Stomach (tissue), 19 donors: ENCODE measurements at places on chromosomes 1 and 21. TPM values are rescaled to one million over a fixed set of nuclear protein-coding genes. Genes with fewer than 3 reads are reported as not detected.

DNA sequence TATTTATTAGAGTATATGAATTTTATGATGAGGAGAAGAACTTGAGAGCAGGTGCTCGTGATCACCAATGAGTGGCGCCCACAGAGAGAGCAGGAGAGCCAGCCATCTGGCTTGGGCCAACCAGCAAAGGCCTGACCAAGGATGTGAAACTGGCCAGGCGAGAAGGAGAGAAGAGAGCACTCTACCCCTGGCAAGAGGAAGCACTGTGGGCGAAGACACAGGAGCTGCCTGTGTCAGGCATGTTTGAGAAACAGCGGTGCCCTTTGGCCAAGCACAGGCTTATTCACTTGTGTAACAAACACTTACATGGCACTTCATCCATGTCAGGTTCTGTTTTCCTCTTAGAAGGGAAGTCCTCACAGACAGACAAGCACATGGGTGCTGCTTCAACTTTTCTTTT is 4.2 kb upstream of the SIPA1L2 start:
- no peaks in the 10 kb centered on the region for H3K27me3 ChIP-seq
- no peaks in the 10 kb centered on the region for H3K36me3 ChIP-seq
- H3K4me3 ChIP-seq: no peak overlapping the region
- H3K27ac ChIP-seq: no peak overlapping the region
- DNase-seq: peak; percentile 30
- H3K4me1 ChIP-seq: no peaks in the 10 kb centered on the region

The IFI44 gene
- 27.4 TPM for polyA plus RNA-seq

The CLCNKA gene
- 2.7 TPM for polyA plus RNA-seq

- no peaks in the 10 kb centered on the region for H3K4me1 ChIP-seq
- no peak for DNase-seq
- no peak overlapping the region for H3K4me3 ChIP-seq
- H3K36me3 ChIP-seq: no peaks in the 10 kb centered on the region
Observed at GRCh38 chr1:87167848-87168525, 160.7 kb upstream of the LMO4 start.

- no peak overlapping the region for H3K4me3 ChIP-seq
- H3K27me3 ChIP-seq: no peaks in the 10 kb centered on the region
- DNase-seq: no peak
- H3K4me1 ChIP-seq: peaks cover 57% of the 10 kb centered on the region
- H3K27ac ChIP-seq: peak overlapping the region; percentile 74
Observed at GRCh38 chr1:164780863-164781262, 221.9 kb downstream of the PBX1 start.

The B3GALT2 gene
- 1.4 TPM for polyA plus RNA-seq

DNA sequence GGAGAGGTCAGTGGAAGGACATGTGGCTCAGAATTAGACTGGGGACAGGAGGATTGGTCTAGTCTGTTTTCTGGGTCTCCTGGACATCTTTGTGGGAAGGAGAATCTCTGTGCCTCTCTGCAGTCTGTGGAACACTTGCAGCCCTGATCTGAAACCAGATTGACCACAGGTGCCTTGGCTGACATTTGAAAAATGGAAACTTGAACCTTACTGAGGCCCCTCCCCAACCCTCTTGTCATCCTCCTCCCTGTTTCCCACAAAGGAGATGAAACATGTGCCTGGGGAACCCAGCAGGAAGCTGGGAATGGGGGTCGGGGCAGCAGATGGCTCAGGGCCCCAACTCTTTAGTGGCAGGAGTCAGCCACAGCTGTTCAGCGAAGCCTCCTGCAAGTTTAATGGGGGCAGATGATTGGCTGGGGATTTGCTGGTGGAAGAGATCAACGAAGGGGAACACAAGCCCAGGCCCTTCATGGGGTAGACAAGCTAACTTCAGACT is 18.1 kb downstream of the VASH2 start:
- DNase-seq: no peak
- H3K27ac ChIP-seq: no peak overlapping the region
- H3K36me3 ChIP-seq: no peaks in the 10 kb centered on the region
- no peaks in the 10 kb centered on the region for H3K27me3 ChIP-seq
- H3K4me3 ChIP-seq: no peak overlapping the region
- no peaks in the 10 kb centered on the region for H3K4me1 ChIP-seq

GRCh38 chr1:183244466-183244865 is 58.4 kb downstream of the LAMC2 start:
- no peaks in the 10 kb centered on the region for H3K27me3 ChIP-seq
- no peak overlapping the region for H3K4me3 ChIP-seq
- peak overlapping the region; percentile 54 for H3K27ac ChIP-seq
- peaks cover 11% of the 10 kb centered on the region for H3K36me3 ChIP-seq

The SPRR4 gene
- polyA plus RNA-seq: not detected

GRCh38 chr1:241696815-241697639 is 44.9 kb downstream of the WDR64 start:
- no peak overlapping the region for H3K27ac ChIP-seq
- H3K36me3 ChIP-seq: no peaks in the 10 kb centered on the region
- H3K4me1 ChIP-seq: no peaks in the 10 kb centered on the region
- no peaks in the 10 kb centered on the region for H3K27me3 ChIP-seq
- DNase-seq: no peak
- H3K4me3 ChIP-seq: no peak overlapping the region
